ENCODE measurements at places on chromosomes 2 and 18. TPM values are rescaled to one million over a fixed set of nuclear protein-coding genes. Genes with fewer than 3 reads are reported as not detected.

DNA sequence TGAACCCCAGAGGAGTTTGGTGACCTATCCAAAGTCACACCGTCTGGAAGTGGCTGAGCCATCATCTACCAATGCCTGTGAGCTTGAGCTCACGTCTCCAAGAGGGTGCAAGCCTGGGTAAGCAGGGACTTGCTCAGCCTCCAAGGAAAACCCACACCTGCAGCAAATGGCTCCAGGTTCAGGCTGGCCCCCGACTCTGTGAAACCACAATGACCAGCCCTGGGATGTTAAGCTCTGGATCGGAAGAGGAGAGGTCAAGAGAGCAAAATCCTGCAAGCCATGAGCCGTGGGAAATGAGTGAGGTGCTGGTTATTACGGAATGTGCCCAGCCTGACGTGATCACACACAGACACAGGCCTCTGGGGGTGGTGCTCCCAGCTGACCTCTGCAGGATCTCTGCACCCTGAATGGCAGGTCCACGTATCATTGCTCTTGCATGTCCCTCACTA lies 94.1 kb upstream of the OTOS start:
- H3K27ac ChIP-seq = peak overlapping the region; percentile 55
- H3K4me3 ChIP-seq = no peak overlapping the region
- peaks cover 2% of the 10 kb centered on the region for H3K4me1 ChIP-seq
- DNase-seq = no peak

- no peak overlapping the region for H3K4me3 ChIP-seq
- no peaks in the 10 kb centered on the region for H3K4me1 ChIP-seq
- no peak overlapping the region for H3K27ac ChIP-seq
- no peaks in the 10 kb centered on the region for H3K36me3 ChIP-seq
- no peaks in the 10 kb centered on the region for H3K27me3 ChIP-seq
These were observed 104.4 kb upstream of the B3GNT2 start for GRCh38 chr2:62091471-62091870.

- no peak for DNase-seq
- no peak overlapping the region for H3K4me3 ChIP-seq
- H3K27ac ChIP-seq = no peak overlapping the region
- no peaks in the 10 kb centered on the region for H3K36me3 ChIP-seq
- H3K4me1 ChIP-seq = no peaks in the 10 kb centered on the region
- H3K27me3 ChIP-seq = no peaks in the 10 kb centered on the region
These were observed 67.2 kb upstream of the RAB6C start for GRCh38 chr2:129912066-129912820.

DNA sequence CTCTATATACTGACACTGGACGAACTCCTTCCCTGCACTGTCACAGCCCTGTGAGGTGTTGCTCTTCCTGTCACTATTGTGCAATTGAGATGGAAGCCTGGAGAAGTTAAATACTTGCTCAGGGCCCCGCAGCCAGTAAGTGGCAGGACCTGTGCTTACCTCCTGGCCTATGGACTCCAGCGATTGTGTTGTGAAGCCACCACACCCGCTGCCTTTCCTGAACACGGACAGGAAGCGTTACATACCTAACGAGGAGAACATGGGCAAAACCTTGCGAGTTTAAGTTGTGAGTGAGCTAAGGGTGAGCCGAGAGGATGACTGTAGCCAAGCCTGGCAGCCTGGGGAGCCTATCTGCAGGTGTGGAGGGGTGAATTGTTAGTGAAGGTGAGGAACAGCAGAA lies 26.1 kb downstream of the RAB31 start:
- no peak for DNase-seq
- H3K4me3 ChIP-seq = no peak overlapping the region
- no peaks in the 10 kb centered on the region for H3K27me3 ChIP-seq
- no peaks in the 10 kb centered on the region for H3K36me3 ChIP-seq
- no peak overlapping the region for H3K27ac ChIP-seq
- H3K4me1 ChIP-seq = no peaks in the 10 kb centered on the region

GRCh38 chr2:218401890-218402289 lies 2.2 kb downstream of the CTDSP1 start:
- H3K27ac ChIP-seq = peak overlapping the region; percentile 100
- peaks cover 60% of the 10 kb centered on the region for H3K4me1 ChIP-seq
- peaks cover 41% of the 10 kb centered on the region for H3K36me3 ChIP-seq
- H3K27me3 ChIP-seq = no peaks in the 10 kb centered on the region
- peak overlapping the region; percentile 98 for H3K4me3 ChIP-seq

GRCh38 chr2:25280051-25280687 lies 61.6 kb downstream of the DNMT3A start:
- no peaks in the 10 kb centered on the region for H3K36me3 ChIP-seq
- H3K4me3 ChIP-seq = no peak overlapping the region
- H3K27ac ChIP-seq = no peak overlapping the region
- H3K27me3 ChIP-seq = no peaks in the 10 kb centered on the region

DNA sequence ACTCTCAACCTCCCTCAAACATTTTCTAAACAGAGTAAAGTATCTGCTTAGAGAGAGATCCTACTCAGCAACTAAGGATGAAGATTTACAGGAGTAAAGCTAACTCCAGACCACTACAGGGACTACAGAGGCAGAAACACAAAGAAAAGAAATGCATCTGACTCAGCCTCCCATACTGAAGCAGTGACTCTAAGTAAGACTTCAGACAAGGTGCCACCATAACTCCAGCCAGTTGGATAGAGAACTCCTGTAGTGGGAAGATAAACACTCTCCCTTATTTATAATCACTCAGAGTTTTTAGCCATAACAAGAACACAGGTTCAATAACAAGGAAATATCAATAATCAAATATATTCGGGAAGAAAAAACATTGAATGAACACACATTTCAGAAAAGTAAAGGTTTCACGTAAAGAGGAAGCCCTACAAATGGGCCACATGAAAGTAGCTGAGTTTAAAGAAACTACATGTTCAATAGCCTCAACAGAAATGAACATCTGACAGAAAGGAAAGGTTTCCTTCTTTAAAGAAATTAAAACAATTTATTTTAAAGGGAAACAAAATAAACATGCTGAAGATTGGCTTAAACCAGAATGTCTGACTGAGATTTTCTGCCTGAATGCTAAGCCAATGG lies 519.9 kb downstream of the KCNJ3 start:
- H3K4me3 ChIP-seq = no peak overlapping the region
- no peaks in the 10 kb centered on the region for H3K36me3 ChIP-seq
- no peak for DNase-seq
- H3K27me3 ChIP-seq = no peaks in the 10 kb centered on the region
- no peak overlapping the region for H3K27ac ChIP-seq

DNA sequence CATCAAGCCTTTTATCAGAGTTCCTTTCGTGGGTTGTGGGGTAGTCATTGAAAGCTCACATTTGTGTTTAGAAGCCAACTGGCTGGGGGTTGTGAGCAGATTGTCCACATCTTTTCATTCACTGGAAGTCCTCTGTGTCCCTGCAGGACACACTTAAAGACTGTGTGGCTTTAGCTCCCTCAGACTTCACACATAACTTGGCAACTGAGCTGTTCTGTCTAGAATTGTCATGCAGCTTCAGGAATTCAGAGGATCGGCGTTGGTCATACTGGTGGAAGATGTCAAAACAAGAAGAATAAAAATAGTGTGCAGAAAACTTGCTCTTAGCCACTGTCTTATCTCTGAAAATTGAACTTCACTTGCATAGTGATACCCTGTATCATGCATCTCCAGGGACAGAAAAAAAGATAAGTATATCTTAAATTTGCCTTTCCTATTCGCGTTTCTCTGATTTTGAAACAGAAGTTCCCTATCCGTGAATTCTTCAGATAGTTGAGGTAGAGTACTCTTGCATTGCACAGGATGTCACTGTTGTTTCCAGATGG lies 49.6 kb downstream of the TRAPPC12 start:
- H3K4me3 ChIP-seq = no peak overlapping the region
- H3K36me3 ChIP-seq = peaks cover 100% of the 10 kb centered on the region
- no peak for DNase-seq
- H3K27me3 ChIP-seq = no peaks in the 10 kb centered on the region

- H3K4me1 ChIP-seq = no peaks in the 10 kb centered on the region
- no peaks in the 10 kb centered on the region for H3K27me3 ChIP-seq
- no peaks in the 10 kb centered on the region for H3K36me3 ChIP-seq
- H3K4me3 ChIP-seq = no peak overlapping the region
- no peak for DNase-seq
These were observed 208.4 kb downstream of the FIGN start for GRCh38 chr2:163527381-163527780.

DNA sequence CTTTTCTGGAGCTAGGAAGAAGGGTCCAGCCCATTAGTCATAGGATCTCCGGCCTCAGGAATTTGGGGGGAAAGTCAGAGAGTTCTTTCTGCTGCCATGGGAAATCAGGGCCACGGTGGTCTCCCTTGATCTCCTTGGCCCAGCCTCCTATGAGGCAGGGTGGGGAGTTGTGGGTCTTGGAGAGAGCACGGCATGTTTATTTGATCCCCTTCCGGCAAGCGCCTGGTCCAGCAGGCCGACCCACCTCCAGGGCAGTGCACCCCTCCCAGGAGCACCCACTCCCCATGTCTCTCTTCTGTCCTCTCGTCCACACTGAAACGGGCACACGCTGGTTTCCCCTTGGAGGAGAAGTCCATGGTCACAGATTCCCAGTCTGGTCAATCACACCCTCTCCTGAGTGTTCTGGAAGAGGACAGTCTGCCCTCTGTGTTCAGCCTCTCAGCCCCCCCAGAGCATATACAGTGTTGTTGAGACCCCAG lies 464.6 kb upstream of the HS6ST1 start:
- no peaks in the 10 kb centered on the region for H3K36me3 ChIP-seq
- H3K27ac ChIP-seq = no peak overlapping the region
- DNase-seq = no peak
- H3K4me1 ChIP-seq = no peaks in the 10 kb centered on the region
- no peak overlapping the region for H3K4me3 ChIP-seq

Gene ERMN
- total RNA-seq = not detected

Gene EFR3B
- total RNA-seq = 2.6 TPM

Gene RMDN2
- total RNA-seq = 4.7 TPM

Gene AMER3
- total RNA-seq = not detected

Gene HOXD12
- not detected for total RNA-seq

Gene ATP8B1
- 7.2 TPM for total RNA-seq

Gene ARHGEF33
- total RNA-seq = 0.41 TPM

Gene MAPK4
- 42.4 TPM for total RNA-seq

Gene MAL
- 2.9 TPM for total RNA-seq

Data from heart right ventricle (tissue), 16 donors.